ENCODE measurements at places on chromosomes 3 and 15. TPM values are rescaled to one million over a fixed set of nuclear protein-coding genes. Genes with fewer than 3 reads are reported as not detected.

The PIK3R4 gene
- 27.1 TPM for total RNA-seq

- DNase-seq = no peak
Measured at GRCh38 chr3:64972793-64973192, 285.0 kb upstream of the ADAMTS9 start.

The SH2D7 gene
- total RNA-seq = not detected

- DNase-seq = no peak
Measured at GRCh38 chr15:58732625-58733363, 16.7 kb downstream of the ADAM10 start.

- DNase-seq = no peak
Measured at GRCh38 chr3:42106646-42107045, 15.5 kb downstream of the TRAK1 start.

GRCh38 chr3:58620421-58620820 is 43.2 kb upstream of the FAM107A start:
- no peak for DNase-seq

DNA sequence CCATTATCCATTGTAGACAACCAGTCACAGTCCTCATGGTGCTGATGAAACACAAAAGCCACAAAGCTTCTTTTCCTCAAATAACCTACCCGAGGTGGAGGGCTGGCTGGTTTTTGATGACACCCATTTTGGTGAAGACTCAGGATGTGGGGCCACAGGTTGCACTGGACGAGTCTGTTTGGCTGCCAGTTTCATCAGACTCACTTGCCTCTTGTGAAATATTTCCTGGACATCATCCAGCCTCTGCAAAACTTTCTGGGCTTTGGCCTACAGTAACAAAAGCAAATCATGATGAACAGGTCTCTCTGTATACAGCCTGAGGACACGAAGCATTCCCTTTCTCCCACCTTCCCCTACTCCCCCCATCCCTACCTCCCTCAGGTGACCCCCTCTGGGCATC is 42.2 kb downstream of the B3GNT5 start:
- DNase-seq = no peak

The RASGRF1 gene
- total RNA-seq = 9.4 TPM

The ECE2 gene
- total RNA-seq = not detected
